CD4-positive, alpha-beta T cell treated with Interleukin-21 for 1 hour (primary cell): ENCODE measurements at places on chromosomes 2 and 18.

- DNase-seq, result no peak
These were observed 36.8 kb downstream of the DHRS9 start for GRCh38 chr2:169106134-169106533.

DNA sequence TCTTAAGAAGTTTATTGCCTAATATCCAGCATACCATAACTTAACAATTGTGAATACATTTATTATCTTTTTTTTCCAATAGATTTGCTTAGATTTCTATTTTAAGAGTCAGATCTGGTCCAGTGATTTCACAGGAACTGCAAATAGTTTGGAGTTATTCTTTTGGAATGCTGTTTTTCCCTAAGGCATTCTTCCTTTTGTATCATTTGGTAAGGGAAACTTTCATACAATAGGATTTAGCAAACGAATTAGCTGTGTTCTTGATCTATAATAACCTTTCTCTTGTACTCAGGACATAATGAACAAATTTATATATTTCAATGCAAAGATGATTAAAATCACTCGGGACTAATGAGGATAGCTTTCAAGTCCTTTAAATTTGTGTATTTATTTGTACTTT, 201.6 kb downstream of the ERBB4 start:
- no peak for DNase-seq

DNA sequence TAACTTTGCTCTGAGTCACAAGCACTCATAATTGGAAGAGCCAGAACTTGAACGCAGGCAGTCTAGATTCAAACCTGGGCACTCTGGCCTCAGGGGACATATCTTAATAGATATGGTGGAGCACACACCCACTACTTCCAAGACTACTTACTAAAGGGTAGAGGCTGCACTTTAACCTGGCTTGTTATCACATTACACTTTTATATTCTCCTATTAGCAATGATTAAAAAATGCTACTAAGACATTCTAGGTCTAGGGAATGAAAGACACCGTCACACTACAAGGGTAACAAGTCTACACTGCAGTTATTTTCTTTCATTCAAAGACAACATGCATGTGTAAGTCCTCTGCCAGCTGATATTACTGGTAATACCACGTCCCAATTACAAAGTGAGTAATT, 258.8 kb downstream of the ZNF521 start:
- no peak for DNase-seq

- no peak for DNase-seq
These were observed 442.6 kb downstream of the CMPK2 start for GRCh38 chr2:6423157-6423556.

DNA sequence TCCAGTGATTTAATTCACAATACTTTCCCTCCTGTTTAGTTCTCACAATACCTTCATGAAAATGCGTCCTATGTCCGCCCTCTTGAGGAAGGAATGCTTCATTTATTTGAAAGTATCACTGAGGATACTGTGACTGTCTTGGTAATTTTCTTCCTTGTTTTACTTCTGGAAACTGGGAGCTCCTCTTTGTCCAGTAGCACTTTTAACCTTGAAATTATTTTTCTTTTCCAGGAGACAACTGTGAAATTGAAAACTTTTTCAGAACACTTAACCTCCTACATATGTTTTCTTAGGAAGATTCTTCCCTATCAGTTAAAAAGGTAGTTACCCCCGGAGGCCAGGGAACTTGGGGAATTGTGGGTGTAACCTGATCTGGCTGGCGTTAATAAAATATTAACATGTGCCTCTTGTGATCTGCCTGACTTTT, 58.9 kb upstream of the STON1 start:
- DNase-seq, result no peak

DNA sequence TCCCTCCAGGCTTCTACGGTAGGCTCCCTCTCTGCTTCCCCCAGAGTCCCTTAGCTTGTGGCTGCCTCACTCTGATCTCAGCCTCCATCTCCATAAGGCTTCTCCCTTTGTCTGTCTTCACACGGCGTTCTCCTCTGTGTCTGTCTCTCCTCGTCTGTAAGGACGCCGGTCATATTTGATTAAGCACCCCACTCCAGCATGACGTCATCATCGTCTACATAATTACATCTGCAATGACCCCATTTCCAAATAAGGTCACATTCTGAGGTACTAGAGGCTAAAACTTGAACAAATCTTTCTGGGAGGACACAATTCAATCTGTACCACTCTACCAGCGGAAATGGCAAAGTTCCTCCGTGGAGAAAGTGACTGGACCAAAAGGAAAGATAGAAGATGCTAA, 8.3 kb upstream of the COL6A3 start:
- no peak for DNase-seq

DNA sequence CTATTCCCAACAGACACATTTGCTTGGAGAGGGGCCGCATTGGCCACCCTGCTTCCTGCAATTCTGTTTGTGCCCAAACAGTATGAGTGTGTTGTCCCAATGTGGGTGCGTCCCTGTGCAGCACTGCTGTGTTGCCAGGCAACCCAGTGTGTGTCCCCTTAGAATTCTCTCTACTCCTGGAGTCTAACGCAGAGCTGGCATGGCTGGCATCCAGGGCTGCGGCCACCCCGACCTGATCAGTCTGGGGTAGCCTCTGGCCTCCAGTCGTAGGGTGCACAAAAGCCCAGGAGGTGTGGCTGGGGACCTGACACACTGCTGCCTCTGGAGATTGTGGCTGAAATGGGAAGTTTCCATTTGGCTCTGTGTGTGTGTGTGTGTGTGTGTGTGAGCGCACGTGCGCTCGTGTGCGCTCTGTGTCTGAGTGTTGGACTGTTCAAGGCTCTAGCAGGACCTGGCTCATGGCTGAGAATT, 48.0 kb downstream of the TEX44 start:
- no peak for DNase-seq

GRCh38 chr18:25630682-25631081, 278.7 kb upstream of the ZNF521 start:
- DNase-seq, result no peak

DNA sequence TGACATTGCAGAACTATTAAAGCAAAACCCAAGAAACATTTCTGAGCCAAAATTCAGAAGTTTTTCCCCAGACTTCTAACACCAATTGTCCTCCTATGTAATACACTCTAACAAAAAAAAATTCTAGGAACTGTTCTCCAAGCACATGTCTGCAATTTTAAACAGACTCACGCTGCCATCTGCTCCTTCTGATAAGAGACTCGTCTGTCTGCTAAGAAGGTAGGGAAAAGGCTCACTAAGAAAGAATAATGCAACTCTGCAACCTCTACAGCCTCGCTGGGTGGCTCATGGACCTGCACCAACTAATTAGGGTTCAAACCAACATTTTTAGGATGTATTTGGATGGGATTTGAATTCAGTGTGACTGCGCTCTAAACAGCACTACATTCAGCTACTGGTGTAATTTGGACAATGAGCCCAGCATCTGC, 366.5 kb downstream of the DSC3 start:
- DNase-seq, result no peak

GRCh38 chr2:1262609-1263008, 150.7 kb upstream of the TPO start:
- no peak for DNase-seq

DNA sequence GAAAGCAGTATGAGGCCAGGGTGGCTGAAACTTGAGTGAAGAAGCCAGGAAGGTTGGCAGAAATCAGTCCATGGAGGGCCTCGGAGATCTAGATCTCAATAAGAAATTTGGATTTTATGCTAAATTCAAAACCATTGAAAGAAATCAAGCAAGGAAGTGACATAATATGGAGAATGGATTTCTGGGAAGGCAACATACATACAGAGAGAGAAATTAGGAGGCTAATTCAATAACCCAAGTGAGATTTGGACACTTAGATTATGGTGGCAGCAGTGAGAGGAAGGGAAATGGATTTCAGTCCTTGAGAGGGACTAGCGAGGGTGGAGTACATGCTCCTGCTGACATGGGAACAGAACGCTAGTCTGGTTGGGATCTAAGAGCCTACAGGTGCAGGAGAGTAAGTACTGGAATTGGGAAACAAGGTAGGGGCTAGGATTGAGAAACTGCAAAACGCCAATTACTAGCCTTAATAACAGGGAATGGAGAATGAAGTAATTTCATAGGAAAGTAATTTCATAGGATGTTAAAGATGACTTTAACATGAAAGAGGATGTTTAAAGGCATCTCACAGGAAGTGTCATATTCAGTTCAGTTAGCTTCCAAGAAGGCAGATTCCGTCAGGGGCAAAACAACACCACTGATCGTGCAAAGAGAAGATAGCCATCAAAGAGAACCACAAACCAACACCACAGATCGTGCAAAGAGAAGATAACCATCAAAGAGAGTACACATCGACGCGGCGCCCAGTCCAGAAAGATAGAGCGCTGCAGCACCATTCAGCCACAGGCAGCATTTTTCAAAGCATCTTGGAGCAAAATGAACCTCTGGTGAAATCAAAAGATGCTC, 27.2 kb downstream of the CDKL4 start:
- peak; percentile 86 for DNase-seq

GRCh38 chr2:8148260-8149006, 533.4 kb upstream of the ID2 start:
- no peak for DNase-seq

GRCh38 chr2:203326356-203326755, 1.8 kb upstream of the ABI2 start:
- DNase-seq, result no peak

- no peak for DNase-seq
These were observed 27.6 kb upstream of the CDC42EP3 start for GRCh38 chr2:37698931-37699481.

- DNase-seq, result no peak
These were observed 584.6 kb downstream of the CNTNAP5 start for GRCh38 chr2:124609667-124610066.

- DNase-seq, result no peak
These were observed at the start of gene CSRNP3 for GRCh38 chr2:165469417-165469816. TSS of gene CSRNP3 (plus strand) at chr2:165469698. CDS start at chr2:165595066, 125,368 bp downstream.

DNA sequence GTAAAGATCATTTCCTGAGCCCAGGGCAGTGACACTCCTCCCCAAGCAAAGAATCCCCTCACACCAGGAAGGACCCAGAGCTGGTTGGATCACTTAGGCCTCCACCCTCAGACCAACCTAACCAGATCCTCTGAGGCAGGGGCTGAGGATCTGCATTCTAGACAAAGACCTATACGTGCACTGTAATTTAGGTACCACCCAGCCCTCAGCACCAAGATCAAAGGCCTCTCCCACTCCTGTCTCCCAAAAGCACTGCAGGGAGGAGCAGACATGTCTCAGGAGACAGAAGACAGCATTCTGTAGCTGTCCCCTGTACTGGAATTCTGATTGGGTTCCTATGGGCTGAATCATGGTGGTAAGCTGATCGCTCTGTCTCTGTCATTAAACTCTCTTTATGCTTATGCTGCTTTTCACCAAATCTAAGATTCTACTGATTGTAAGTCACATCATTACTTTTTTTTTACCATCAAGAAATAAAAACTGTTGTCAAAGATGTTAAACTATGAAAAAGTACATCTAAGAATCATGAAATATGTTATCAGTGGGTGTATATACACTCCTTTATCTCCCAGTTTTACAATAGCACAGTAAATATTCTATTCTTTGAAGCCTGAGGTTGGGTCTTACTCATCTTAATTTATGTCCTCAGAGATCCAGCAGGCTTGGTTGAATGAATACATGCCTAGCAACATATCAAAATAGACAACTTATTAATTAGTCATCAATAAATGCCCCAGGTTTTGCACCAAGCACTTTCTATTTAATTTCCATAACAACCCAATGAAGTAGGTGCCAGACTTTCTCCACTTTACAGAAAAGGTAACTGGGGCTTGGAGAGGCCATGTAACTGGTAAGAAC, 28.3 kb downstream of the MCFD2 start:
- DNase-seq, result no peak

GRCh38 chr2:109180786-109181185, 51.8 kb downstream of the SH3RF3 start:
- DNase-seq, result no peak

DNA sequence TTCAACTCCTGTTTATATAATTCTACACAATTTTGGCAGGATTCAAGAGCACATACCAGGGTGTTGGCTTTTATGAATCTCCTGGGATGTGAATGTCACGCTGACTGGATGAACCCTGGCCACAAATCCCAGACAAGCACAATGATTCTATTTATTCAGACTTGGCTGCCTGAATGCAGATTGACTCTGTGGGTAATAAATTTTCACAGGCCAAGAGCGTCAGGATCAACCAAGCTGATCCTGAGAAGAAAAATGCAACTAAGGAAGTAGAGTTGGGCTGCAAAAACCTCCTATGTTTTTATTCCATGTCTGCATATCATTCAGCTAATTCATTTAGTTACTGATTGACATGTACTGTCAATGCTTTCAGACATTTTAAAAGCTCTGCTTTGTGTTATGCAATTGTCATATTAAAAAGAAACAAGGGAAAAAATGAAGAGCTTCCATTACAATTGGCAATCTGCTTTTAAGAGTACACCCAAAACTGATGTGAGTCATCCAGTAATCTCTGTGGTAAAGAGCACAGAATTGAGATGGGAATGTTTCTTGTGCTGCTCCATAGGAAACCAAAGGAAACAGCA, 173.0 kb upstream of the REV1 start:
- no peak for DNase-seq

- DNase-seq, result no peak
These were observed 25.3 kb downstream of the FSHR start for GRCh38 chr2:49129034-49129433.

GRCh38 chr2:27122791-27123190, 824 bp upstream of the ABHD1 start:
- DNase-seq, result no peak

DNA sequence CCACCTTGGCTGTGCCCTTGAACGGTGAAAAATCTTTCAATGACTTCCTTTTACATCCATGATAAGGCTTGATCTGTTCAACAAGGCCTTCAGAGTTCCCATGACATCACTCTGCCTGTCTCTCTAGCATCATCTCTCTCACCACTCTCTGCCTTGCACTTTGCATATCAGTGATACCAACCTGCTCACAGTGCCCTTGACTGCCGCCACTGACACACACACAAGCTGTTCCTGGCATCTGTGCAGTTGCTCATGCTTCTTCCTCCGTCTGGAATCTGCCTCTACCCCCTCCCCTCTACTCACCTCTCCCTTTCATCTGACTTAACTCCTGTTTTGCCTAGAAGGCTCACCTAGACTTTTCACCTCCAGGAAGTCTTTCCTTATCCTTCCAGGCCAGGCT, 79.1 kb upstream of the SEC11C start:
- no peak for DNase-seq

- DNase-seq, result no peak
These were observed 90.1 kb downstream of the TWIST2 start for GRCh38 chr2:238938003-238938400.

- DNase-seq, result no peak
These were observed 254.3 kb downstream of the XIRP2 start for GRCh38 chr2:167142554-167142953.

- no peak for DNase-seq
These were observed 360.2 kb downstream of the FSIP2 start for GRCh38 chr2:186098821-186099220.

GRCh38 chr2:220512419-220512818, 885.0 kb downstream of the SLC4A3 start:
- DNase-seq, result no peak

DNA sequence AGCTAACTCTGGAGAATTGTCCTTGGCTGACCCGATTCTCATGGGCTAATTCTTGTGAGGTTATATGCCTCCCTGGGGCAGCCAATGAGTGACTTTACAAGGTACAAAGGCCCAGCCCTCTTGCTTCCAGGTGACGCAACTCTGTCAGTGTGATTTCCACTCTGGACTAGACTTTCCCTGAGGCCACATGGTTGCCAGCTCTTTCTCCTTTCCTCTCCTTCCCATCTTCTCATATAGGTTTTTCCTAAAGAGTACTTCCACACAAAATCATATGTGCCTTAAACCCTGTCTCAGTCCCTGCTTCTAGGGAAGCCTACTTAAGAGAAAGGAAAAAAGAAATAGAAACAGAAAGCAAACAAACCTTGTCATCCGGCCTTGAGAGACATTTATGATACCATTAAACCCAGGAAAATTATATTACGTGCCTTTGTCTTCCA, 226.2 kb upstream of the ZSWIM2 start:
- DNase-seq, result no peak

- no peak for DNase-seq
These were observed 10.3 kb upstream of the PDK1 start for GRCh38 chr2:172545408-172546075.
